HFFc6 (cell line): ENCODE measurements at places on chromosomes 3 and 15. TPM values are rescaled to one million over a fixed set of nuclear protein-coding genes. Genes with fewer than 3 reads are reported as not detected.

GPR171 gene
- not detected in 3 replicates for total RNA-seq

ZIC1 gene
- 0.30 to 0.61 TPM (median 0.45 TPM) in 3 replicates for total RNA-seq

ABHD17C gene
- total RNA-seq = 6.9 to 18.9 TPM (median 10.4 TPM) in 3 replicates

- H3K4me1 ChIP-seq = peaks cover 20% of the 10 kb centered on the region
- H3K36me3 ChIP-seq = 0 out of 2 replicates have a peak, but pooled peaks cover 5% of the 10 kb centered on the region
- no peak overlapping the region for H3K27ac ChIP-seq
- no peak for DNase-seq
- H3K27me3 ChIP-seq = peaks cover 2% of the 10 kb centered on the region; the same call in 1 of the 2 replicates
These were observed 2.5 kb upstream of the NR1D2 start for GRCh38 chr3:23942546-23942945.

DNA sequence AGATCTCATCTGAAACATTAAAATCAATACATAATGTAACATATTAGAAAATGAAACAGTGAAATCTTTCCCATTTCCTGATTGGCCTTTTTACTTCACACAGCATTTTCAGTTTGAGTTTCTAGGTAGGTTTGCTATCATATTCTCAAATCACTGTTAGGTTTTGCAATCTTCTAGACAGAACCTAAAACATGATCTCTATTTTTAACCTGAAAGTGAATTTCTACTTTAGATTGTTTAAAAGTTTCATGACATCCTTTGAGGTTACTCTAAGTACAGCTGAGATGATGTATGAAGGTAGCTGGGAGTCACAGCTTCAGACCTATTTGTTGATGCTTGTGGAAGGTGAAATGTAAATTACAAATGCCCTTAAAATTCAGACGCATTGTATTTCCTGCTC lies 118.4 kb upstream of the GPR149 start:
- no peaks in the 10 kb centered on the region for H3K36me3 ChIP-seq
- H3K27ac ChIP-seq = no peak overlapping the region
- DNase-seq = no peak
- no peak overlapping the region for H3K4me3 ChIP-seq
- H3K4me1 ChIP-seq = no peaks in the 10 kb centered on the region
- no peaks in the 10 kb centered on the region for H3K27me3 ChIP-seq
